ENCODE measurements at places on chromosomes 1 and 21.

DNA sequence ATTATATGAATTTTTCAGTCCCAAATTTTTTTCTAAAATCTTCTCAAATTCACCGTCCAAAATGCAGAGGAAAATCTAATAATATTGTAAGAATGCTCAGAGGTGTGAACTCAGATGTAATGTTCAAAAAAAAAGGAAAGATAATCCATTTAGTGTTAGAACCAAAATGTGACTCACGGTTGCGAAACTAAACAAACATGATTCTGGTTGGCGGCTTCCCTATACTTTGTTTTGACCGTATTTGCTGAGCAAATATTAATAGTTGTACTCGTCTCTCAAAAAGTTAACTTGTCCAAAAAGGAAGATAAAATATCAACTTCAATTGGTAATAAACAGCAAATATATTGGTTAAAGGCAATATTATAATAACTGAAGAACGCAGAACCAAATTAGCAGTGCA is 34.4 kb downstream of the ZSWIM5 start:
- peak; percentile 45 for DNase-seq

GRCh38 chr1:3443807-3444206 is 10.7 kb upstream of the ARHGEF16 start:
- no peak for DNase-seq

GRCh38 chr1:25978403-25978802 is 19.5 kb downstream of the PAFAH2 start:
- no peak for DNase-seq

DNA sequence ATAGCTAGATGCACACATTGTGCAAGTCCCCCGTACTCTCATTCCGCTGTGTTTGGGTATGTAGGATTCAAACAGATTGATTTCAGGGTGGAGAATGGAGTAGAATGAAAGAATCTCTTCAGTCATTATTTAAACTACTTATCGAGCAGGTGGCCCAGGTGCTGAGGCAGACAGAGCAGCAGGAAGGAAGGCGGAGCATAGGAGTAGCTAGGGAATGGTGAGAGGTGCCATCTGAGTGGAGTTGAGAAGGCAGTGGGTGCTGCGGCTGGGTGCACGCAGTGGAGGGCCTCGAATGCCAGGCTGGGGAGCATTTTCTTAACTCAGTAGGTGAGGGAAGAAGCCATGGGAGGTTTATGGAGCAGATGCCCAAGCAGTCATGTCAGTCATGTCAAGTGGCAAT is 45.2 kb upstream of the CD101 start:
- DNase-seq, result no peak

DNA sequence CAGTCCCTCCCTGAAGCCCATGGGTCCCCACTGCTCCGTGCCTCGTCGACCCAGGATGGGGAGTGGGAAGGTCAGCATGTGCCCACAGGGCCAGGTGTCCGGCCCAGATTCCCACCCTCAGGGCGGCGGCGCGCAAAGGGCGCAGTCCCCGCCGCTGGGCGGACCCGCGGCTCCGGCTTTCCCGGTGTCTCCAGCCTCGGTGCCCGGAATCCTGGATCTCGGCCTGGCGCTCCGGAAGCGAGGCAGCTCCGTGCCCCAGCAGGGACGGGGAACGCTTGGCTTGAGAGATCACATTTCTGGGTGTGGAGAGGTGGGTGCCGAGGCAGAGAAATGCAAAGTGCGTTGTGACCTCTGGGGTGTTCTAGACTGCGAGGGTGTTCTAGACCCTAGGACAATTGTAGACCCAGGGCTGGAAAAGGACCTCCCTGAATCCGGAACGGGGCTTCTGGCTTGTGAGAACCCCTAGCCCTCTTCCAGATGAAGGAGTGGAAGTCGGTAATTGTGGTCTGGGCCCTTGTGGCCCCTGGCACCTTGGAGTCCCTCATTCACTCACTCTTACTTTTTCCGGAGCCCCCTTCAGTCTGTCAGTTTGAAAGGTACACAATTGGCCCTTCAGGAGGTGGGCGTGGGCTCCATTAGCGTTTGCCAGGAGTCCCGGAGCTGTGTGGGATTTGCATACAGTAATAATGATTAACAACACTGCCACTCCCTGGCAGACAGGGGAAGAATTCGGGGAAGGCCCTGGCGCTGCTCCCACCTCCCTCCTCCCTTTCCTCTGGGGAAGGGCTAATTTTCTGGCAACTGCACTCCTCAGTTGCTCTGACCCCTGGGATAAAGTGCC is 1.6 kb upstream of the KCND3 start:
- peak; percentile 74 for DNase-seq

- DNase-seq, result peak; percentile 54
Measured at GRCh38 chr1:109091078-109091838, 694 bp downstream of the TMEM167B start.

DNA sequence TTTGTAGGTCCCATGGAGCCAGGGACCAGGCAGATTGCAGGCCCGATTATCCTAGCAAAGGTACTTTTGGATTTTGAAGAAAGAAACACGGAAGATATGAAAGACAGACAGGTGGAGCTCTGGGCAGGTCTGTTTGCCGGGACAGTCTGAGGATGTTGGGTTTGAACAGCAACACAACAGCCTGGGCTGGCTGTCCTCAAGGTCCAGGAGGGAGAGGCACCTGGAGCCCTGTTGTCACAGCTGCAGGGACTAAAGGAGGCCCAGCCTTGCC is 14.6 kb downstream of the H6PD start:
- no peak for DNase-seq

GRCh38 chr1:168709405-168710363 is 19.3 kb downstream of the DPT start:
- no peak for DNase-seq

Measured in HuH-7 (cell line).